ENCODE measurements at places on chromosomes 7 and 10. TPM values are rescaled to one million over a fixed set of nuclear protein-coding genes. Genes with fewer than 3 reads are reported as not detected.

DNA sequence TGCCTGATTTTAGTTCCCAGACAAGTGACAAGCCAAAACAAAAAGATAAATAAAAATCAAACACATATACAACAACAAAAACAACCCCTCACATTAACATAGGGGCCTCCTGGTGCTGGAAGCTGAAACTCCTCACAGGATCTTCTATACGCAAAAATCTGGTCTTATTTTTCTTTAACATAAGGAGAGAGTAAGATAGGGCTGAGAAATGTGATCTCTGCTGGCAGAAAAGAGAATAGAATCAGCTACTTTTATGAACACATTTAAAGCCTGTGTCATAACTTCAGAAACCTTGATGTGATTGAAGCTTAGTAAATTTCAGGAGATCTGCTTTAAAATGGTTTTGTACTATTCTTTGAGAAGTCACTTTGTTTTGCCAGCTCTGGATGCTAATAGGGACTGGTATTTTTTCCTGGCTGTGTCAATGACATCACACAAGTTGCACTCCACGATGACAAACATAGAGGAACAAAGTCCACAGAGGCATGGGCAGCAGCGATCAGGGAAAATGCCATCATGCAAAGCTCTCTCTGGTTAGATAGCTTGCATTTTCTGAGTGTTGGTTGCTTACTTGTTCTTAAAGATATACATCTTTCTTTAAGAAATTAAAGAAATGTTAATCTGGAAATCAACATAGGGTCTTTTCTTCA is 176.6 kb upstream of the SP4 start:
- no peaks in the 10 kb centered on the region for H3K36me3 ChIP-seq
- peaks cover 95% of the 10 kb centered on the region for H3K27me3 ChIP-seq
- no peak overlapping the region for H3K4me3 ChIP-seq
- no peak for DNase-seq

DNA sequence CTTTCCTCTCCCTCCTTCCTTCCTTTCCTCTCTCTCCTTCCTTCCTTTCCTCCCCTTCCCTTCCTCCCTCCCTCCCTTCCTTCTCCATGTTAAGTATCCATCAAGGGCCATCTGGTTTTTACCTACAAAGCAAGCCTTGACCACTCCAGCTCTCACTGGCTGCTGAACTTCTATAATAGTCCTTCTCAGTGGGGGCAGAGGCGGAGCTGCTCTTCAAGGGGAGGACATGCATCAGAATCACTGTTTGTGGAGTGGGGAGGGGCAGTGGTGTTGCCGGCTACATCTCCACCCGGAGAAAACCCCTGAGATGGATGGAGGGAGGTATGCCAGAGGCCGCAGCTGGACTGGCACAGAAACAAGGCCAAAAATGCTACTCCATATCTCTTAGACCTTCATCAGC is 25.9 kb downstream of the LAMB1 start:
- peaks cover 19% of the 10 kb centered on the region for H3K36me3 ChIP-seq
- H3K4me1 ChIP-seq: peaks cover 2% of the 10 kb centered on the region
- H3K27me3 ChIP-seq: no peaks in the 10 kb centered on the region
- DNase-seq: no peak
- H3K4me3 ChIP-seq: no peak overlapping the region

- H3K27me3 ChIP-seq: no peaks in the 10 kb centered on the region
- no peaks in the 10 kb centered on the region for H3K36me3 ChIP-seq
- no peak overlapping the region for H3K4me3 ChIP-seq
- no peaks in the 10 kb centered on the region for H3K4me1 ChIP-seq
- DNase-seq: no peak
These were observed 149.8 kb downstream of the DOCK4 start for GRCh38 chr7:112056409-112056808.

The SFTPA1 gene
- total RNA-seq: 11,086 TPM

The C7orf57 gene
- total RNA-seq: not detected

GRCh38 chr10:72248468-72249151 is 25.1 kb upstream of the DDIT4 start:
- no peaks in the 10 kb centered on the region for H3K27me3 ChIP-seq
- no peaks in the 10 kb centered on the region for H3K36me3 ChIP-seq
- H3K27ac ChIP-seq: peak overlapping the region; percentile 89
- peaks cover 94% of the 10 kb centered on the region for H3K4me1 ChIP-seq

DNA sequence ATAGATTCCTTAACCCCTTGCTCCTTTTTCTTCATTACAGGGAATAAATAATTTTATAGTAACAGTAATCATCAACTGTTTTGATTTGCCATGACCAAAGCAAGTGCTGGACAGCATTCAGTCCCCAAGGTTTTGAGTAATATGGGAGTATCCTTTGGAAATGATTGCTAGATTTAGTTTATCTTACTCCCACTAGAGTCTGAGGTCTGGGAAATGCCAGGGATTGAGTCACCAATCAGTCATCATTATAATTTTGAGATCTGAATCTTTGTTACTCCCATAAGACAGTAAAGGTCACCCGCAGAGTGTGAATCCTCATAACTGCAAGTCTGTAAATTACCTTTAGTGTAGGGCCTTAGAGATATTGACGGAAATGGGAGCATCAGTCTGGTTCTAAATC is 133.7 kb upstream of the SEMA3E start:
- H3K4me3 ChIP-seq: no peak overlapping the region
- no peaks in the 10 kb centered on the region for H3K27me3 ChIP-seq
- no peak for DNase-seq
- no peaks in the 10 kb centered on the region for H3K4me1 ChIP-seq
- H3K36me3 ChIP-seq: no peaks in the 10 kb centered on the region

The NPSR1 gene
- not detected for total RNA-seq

The IKZF1 gene
- total RNA-seq: 19.0 TPM

The SUPV3L1 gene
- 22.3 TPM for total RNA-seq

The RBP4 gene
- 13.8 TPM for total RNA-seq
